ENCODE measurements at places on chromosomes 3 and 15.

GRCh38 chr3:67384760-67385397, 269.5 kb downstream of the SUCLG2 start:
- peak; percentile 27 for DNase-seq

GRCh38 chr3:15157441-15157840, 48.6 kb upstream of the CAPN7 start:
- DNase-seq: no peak

- no peak for DNase-seq
Observed at GRCh38 chr15:98350276-98350675, 298.1 kb upstream of the IGF1R start.

GRCh38 chr3:138907539-138907938, 39.4 kb downstream of the FOXL2 start:
- DNase-seq: no peak

GRCh38 chr3:134018406-134018805, 11.3 kb downstream of the SLCO2A1 start:
- no peak for DNase-seq

DNA sequence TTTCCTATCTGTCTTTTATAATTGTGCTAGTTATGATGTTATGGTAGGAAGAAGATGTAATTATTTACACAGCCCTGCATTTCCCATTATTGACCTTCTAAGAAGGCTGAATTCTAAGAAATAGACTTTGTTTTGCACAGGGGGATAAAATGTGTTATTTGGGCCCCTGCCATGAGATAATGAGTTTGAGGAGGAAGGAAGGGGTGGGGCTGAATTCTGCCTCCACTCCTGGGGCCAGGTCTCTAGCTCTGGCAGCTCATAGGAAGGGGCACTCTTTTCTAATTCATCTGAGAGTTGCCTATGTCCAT, 69.2 kb upstream of the GOLGA8B start:
- DNase-seq: no peak

DNA sequence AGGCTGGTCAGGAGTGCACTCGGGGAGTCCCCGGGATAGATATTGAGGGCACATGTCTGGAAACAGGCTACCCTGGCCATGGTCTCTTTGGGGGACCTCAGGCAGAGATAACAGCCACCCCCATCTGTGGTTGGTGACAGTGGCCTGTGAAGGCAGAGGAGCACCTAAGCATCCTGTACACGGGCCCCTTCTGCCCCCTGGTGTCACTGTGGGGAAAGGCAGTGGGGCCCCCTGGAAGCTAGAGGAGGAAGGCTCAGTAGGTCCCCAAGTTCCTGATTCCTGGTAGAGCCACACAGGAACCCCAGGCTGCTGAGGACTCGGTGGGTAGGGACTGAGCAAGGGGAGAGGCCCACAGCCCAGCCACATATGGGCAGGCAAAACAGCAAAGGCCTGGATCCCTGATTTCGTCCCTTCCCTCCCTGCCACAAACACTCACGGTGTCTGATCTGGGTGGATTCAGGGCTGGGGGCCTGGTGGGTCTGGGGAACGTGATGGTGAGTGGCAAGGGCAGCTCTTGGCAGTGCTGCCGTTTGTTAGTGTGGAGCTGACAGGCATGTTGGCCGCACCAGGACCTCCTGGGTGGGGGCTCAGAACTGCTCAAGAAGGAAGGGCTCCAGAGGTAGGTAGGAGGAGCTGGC, 14.1 kb upstream of the CXCR6 start:
- peak; percentile 63 for DNase-seq

All from CD4-positive, alpha-beta T cell treated with Interleukin-4 for 1 hour (primary cell).